ENCODE measurements at places on chromosomes 6 and 20.

DNA sequence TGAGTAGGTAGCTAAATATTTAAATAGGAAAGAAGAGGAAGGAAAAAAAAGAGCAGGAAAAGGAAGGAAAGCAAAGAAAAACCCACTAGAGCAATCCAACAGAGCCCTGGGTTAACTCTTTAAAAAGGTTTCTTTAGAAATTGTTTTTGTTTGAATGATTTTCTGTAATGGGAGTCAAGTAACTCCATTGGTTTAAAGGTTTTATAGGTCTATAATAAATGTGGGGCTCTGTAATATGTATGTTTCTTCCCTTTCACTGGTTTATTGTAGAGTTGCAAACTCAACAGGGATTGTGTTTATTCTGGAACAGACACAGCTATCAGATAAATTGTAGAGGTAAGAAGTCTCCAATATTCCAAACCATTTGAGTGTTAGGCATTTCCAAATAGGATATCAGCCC, 10.9 kb downstream of the PLEKHG1 start:
- no peak for DNase-seq

DNA sequence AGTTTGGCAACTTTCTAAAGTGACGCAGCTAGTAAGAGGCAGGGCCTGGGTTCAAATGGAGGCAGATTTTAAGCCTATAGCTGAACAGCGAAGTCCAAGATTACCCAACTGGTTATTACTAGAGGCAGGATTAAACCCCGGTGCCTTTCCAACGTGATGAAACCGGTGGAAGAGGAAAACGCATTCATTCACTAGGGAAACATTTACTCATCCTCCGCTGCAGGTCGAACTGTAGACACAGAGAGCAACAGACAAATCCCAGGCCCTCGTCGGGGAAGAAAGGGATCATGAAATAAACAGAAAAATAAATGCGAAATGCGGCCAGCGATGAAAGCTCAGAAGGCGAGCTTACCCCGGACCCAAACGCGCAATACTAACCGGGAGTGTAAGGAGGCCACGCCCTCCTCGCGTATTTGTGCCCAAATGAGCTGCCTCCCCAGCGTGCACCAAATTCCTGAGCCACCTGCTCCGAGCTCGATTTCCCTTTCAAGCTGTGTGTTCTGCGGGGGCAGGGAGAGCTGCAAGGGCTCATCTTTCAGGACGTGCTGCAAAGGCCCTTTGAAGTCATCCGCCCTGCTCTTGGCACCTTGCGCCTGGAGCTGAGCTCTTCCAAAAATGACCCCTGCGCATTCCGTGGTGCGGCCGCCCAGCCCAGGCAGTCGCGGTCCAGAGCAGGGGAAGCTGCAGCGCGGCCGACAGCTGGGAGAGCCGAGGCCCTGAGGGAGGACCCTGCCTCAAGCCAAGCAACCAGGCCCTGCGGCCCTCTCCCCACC, 46.9 kb downstream of the PDYN start:
- no peak for DNase-seq

GRCh38 chr6:89081129-89081422, 525 bp downstream of the PNRC1 start:
- no peak for DNase-seq

GRCh38 chr20:43731469-43731868, 4.7 kb upstream of the GTSF1L start:
- DNase-seq = no peak

DNA sequence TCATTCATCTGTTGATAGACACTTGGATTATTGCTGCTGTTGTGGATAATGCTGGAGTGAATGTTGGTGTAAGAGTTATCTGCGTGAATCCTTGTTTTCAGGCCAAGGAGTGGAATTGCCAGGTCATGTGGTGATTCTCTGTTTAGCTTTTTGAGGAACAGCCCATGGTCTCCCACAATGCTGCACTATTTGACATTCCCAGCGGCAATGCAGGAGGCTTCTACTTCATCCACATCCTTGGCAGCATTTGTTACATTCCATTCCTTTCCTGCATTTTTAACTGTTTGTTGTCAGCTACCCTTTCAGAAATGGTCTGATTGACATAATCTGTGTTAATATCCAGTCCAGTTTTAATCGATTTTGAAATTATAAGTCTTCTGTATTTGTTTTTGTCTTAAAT, 51.7 kb upstream of the CLDN20 start:
- DNase-seq = no peak

DNA sequence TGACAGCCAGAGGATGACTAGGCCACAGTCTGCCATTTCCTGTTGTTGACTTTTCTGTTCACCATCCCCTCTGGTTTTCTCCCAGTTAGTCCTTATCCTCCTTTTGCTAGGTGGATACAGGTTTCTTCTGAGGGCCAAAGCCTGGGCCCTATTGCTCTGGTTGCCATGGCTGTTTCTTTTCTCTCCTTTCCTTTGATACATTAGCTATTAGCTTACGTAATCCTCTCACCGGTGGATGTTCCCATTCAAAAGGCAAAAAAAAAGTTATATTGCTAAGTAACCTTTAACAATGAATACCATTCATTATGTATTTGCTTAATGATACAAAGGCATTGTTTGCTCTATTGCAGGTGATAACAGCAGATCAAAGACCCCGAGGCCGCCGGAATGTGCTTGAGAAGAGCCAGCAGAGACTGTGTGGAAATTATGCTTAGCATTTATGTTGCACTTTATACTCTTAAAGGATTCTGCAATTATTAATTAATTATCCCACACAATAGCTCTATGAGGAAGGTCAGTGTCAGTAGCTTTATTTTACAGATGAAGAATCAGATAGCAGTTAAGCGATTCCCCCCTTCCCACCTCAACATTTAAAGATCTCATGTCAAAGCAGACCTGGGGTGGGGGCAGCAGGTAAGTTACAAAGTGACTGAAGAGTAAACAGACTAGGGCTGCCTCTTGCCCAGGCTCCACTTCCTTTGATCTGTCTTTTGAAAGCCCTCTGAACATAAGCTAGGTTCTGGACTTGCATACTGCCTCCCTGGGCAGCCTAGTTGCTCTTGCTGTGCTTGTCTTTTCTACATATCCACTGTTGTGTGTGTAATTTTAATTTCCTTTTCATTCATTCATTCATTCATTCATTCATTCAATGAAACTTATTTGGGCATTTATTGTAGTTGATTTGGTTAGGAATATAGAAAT, 14.5 kb upstream of the TFB1M start:
- DNase-seq = no peak

DNA sequence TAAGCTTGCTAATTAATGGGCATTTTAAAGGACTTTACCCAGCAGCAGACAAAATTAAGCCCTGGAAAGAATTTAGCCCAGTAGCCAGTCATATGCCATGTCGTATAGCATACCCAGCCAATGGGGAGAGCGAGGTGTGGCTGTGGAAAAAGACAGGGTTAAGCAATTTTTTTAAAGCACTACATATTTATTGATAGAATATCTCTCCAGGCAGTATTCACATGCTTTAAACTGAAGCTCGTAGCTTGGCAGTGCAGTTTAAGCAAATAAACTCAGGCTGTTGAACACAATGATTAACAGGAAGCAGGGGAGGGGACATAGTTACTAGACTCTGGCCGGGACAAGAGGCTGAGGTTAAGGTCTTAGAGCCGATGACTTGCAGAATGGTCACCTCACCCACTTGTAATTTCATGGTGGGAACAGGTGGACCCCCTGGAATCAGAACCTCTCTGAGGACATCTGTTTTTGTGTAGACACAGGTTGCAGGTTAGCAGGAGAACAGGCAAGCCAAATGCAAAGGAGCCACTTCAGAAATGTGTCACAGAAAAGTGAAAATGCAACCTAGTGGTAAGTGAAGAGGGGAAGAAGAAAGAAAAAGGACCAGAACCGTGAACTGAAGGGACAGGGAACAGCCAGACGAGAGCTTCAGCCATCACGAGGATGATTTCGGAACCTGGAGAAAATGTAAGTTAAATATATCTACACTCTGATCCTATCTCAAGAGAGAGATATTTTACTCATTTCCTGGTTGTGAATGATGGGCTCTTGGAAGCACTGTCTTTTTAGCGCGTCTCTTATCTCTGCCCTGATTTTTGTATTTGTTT, 7.2 kb downstream of the GCNT2 start:
- DNase-seq = no peak

DNA sequence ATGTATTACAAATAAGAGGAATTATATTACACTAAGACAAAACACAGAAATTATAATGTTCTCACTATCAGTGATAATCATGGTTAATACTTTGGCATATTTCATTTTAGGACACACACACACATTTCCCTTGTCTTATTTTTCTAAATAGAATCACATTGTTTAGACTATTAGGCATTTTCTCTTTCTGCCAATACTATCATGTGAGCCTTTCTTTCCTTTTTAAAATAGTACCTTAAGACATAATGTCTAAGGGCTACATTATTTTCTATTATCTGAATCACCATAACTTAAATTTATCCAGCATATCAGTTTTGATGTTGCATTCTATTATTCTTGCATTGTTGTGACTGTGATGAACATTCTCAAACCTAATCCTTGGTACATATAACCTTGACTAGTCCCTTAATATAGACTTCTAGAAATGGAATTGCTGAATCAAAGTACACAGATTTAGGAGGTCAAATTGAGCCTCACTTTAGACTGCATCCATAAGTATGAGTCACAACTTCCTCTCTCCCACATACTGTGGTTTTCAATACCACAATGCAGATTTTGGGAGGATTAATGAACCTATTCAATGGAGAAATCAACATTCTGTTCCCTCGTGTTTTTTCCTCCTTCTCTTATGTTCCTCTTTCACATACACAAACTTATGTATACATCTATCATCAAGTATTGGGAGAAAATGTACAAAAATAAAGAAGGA, 212.6 kb downstream of the MOXD1 start:
- DNase-seq = no peak

GRCh38 chr6:10956776-10957175, 69.9 kb downstream of the SYCP2L start:
- DNase-seq = no peak

GRCh38 chr6:95094751-95095663, 482.3 kb upstream of the MANEA start:
- DNase-seq = no peak

- no peak for DNase-seq
Observed at GRCh38 chr6:7224731-7225130, 88.3 kb downstream of the SSR1 start.

DNA sequence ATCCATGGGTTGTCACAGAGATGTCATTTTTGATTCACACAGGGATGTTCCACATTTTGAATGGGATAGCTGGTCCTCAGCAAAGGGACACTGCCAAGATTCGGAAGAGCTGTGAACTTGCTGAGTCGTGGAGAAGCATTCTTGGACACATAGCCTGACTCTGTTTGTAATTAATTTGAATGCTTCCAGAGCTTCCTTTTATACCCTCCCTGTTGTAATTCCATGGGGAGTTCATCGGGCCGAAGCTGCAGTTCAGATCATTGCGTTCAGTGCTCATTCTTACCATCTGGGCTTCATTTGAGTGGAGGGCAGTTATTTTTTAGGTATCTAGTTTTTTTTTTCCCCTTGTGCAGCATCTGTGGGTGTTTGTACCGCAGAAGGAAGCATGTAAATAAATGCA, 126.5 kb downstream of the SLC24A3 start:
- DNase-seq = no peak

GRCh38 chr20:54219751-54220426, 12.0 kb downstream of the PFDN4 start:
- no peak for DNase-seq

GRCh38 chr6:96783307-96783706, 54.0 kb downstream of the GPR63 start:
- DNase-seq = no peak

DNA sequence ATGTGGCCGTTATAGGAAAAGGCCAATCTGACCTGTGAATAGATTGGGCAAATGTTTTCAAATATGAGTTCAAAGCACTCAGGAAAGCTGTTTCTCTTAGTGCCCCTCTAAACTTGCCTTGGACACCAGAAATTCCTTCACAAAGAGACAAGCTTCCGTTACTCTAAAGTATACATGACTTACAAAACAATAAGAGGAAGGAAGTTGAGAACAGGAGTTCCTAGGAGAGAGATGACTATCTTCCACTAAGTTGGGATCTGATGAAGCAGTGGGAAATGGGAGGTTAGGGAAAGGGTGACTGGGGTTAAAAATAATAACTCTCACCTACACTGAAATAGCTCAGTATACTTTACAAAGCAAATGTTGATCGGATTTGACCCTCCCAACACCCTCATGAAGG, 50.0 kb downstream of the ISM1 start:
- no peak for DNase-seq

DNA sequence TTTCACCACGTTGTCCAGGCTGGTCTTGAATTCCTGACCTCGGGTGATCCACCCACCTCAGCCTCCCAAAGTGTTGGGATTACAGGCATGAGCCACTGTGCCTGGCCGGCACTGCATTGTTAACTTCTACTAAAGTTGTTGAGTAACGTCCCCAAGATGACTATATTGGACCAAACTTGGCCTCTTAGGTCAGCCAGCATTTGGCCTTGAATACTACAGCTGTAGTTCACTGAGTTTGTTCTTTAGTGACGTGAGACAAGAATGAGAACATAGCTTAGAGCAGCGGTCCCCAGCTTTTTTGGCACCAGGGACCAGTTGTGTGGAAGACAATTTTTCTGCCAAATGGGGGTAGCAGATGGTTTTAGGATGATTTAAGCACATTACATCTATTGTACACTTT, 237.1 kb downstream of the TBC1D7 start:
- no peak for DNase-seq

- DNase-seq = no peak
Observed at GRCh38 chr20:3748073-3748472, 15.6 kb downstream of the HSPA12B start.

DNA sequence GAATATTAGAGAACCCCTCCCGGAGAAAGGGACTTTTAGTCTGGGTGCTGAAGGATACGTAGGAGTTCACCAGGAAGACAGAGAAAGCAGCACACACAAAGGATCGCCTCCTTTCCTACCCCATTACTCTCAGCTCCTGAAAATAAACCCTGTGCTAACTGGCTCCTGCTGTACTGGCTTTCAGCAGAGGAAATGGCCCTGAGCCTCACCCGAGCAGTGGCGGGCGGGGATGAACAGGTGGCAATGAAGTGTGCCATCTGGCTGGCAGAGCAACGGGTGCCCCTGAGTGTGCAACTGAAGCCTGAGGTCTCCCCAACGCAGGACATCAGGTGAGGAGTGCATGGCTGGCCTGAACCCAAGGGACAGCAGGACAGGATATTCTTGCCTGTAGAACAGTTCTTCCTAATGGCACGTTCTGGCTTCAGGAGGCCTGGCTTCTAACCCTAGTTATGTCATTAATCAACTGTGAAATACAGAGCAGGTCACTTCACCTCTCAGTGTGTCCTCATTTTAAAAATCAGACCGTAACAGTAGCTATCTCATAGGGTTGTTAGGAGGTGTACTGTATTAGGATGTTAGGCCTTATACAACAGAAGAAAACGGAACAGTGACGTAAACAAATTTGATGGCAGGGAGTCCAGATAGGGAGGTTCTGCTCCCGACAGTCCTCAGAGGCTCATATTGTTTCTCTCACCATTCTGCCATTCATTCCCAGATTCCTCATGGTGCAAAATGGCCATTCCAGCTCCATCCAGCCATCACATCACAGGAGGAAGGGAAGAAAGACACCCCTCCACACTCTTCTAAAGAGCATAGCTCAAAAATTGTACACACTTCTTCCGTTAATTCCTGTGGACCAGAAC, 1.8 kb downstream of the RBCK1 start:
- no peak for DNase-seq

Data from stimulated activated CD8-positive, alpha-beta memory T cell treated with anti-CD3 and anti-CD28 coated beads, Interleukin-15, amount 100 ng/mL, for 1 hour (primary cell).